ENCODE measurements at places on chromosomes 4 and X.

- no peak for DNase-seq
These were observed 69.4 kb upstream of the KIT start for GRCh38 chr4:54588404-54588803.

GRCh38 chr4:8345053-8345945, 75.7 kb downstream of the HTRA3 start:
- no peak for DNase-seq

DNA sequence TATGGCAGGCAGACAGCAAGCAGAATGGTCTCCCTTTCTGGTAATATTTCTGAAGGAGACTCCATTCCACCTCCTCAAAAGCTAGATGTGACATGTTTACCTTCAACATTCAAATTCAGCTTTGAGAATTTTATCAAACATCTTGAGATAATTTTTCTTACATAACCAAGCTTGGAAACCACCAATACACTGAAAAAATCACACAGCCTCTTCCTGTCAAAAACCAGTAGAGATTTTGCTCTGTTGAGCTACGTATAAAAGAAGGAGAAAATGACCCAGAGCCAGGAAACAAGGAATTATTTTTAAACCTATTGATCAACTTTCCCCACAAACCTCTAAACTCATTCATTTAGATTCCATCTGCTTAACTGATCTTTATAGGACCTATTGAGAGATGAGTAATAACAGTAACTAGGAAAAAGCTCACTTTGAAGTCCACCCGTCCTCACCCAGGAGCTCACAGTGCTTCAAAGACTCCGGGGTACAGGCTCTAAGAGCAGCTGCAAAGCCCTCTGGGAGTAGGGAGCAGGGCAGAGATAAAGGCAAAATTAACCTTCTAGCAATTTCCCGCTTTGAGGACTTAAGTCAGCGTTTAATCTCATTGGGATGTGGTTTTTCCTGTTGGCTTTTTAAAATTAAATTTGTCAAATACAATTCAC, 318.2 kb upstream of the RASGEF1B start:
- DNase-seq, result no peak

DNA sequence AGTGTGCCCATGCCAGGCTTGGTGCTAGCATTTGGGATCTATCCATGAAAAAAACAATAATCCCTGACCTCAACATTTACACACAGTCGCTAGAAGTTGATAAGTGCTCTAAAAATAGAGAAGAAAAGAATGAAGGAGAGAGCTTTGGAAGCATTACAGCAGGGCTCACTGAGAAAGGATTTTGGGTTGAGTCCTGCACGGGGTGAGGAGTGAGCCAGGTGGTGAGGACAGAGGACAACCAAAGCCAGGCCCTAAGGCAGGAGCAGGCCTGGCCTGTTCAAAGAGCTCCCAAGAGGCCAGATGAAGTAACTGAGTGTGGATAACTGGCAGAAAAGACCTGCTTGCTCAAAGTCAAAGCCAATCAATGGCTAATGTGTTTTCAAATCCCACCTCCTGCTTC, 20.7 kb upstream of the PROM1 start:
- DNase-seq, result no peak

DNA sequence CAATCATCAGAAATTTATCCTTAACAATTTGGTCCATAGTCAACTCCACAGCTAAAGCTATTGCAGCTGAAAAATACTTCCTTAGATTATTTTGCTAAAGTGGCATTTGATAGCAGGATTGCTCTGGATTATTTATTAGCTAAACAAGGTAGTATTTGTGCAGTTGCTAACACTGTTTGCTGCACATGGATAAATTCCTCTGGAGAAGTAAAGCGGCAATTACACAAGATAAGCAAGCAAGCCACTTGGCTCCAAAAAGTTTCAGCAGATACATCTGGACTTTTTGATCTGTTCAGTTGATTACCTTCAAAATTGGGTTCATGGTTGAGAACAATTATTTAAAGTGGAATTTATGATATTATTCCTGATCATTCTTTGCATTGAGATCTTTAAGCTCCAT, 971.5 kb downstream of the C4orf33 start:
- DNase-seq, result no peak

DNA sequence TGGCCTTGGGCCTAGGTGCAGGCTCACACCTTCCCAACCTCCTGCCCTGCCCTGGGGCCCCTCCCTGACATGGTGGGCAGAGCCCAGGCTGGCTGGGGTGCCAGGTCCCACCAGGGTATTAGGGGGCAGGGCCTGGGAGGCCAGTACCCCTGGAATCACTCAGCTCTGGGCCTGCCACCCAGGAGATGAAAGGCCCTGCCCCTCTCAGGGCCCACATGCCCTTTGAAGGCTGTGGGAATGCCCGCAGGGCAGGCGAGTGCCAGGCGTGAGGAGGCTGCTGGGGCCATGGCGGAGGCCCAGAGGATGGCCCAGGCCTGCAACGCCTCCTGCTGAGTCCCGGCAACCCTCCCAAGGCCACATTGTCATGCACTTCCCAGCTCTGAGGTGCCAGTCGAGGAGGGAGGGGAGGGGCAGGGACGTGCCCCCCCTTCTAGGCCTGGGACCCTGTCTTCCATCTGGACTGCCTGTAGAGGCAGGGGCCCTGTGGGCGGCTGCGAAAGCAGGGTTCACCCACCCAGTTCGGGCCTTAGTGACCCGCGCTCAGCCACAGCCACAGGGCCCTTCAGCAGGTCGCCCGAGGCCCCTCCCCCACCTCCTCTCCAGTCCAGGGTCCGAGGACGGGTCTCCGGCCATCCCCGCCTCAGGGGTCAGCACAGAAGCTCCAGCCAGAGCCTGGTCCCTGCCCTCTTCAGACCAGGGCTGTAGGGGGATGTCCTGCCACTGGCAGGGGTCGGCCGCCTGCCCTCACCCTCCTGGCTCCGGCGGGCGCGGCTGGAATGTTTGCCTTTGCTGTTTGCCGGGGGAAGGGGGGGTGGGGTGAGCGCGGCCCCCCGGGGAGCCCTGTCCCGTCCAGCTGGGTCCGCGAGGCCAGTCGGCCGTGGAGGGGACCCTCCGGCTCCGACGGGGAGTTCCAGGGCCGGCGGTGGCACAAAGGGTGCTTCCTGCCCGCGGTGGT, 26.7 kb upstream of the FGFR3 start:
- DNase-seq, result no peak

DNA sequence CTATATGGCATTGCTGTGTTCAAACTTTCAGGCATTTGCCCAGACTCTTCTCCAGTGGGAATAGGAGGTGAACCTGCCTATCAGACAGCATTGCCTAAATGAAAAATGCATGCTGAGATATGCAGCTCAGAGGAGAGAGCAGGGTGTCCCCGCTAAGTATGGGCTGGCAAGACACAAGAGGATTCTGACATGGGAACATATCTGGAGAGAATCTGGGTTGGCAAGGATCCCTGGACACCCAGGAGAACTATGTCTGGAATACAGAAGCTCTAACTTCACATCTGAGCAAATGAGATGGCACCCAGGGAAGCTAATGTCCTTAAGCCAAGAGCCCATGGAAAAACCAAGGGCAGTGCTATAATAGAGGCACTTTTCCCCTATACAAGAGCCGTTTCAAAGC, 18.4 kb downstream of the PPARGC1A start:
- no peak for DNase-seq

- no peak for DNase-seq
These were observed 20.7 kb downstream of the TMA16 start for GRCh38 chr4:163515198-163515597.

GRCh38 chr4:14054391-14054790, 426.9 kb upstream of the BOD1L1 start:
- no peak for DNase-seq

- DNase-seq, result no peak
These were observed 983.4 kb upstream of the ADGRL3 start for GRCh38 chr4:60216752-60217151.

GRCh38 chrX:2445662-2446623, 54.8 kb downstream of the DHRSX start:
- no peak for DNase-seq

Measured in central memory CD4-positive, alpha-beta T cell (primary cell).